ENCODE measurements at places on chromosomes 6 and 20.

DNA sequence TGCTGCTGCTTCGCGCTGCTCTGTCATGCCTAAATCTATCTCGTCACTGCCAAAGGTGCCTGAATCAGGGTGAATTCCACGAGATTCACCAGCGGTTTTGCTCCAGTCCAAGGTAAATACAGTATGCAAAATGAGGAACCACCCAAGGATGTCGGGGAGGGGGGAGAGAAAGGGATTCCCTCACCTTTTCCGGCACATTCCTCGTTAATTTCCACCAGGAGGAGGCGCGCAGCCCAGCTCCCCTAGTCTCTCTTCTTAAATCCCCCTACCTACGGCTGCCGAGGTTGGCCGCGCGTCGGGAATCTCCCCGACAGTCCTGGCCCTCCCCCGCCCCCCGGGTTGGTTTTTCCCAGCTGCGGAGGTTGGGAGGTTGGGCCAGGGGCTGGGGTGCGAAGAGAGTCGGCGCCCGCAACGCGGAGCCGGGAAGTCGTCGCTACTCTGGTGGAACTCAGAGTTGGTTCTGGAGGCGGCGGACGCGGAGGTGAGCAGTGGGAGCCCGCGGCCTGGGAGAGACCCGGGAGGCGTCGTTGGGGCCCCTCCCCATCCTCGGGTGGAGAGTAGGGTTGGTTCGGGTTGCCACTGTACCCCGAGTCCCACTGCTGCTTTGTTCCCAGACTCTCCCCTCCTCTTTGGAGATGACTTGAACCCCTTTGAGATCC is at the start of gene TPBG:
TPBG (plus strand) TSS at position 390 of the 659 bp plus-strand sequence. CDS start 1,145 bp downstream, outside the sequence.
- DNase-seq, result no peak

DNA sequence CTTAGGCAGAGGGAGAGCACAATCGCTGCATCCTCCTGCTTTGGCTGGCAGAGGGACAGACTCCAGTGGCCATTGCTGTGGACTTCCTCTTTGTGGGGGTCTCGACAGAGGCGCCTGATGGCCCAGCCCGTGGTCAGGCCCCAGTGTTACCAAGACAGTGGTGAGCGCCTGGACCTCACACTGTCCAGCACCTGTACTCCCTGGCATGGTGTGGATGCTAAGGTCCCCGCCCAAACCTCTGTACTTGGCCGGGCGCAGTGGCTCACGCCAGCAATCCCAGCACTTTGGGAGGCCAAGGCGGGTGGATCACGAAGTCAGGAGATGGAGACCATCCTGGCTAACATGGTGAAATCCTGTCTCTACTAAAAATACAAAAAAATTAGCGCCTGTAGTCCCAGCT is 2.3 kb upstream of the NTSR1 start:
- DNase-seq, result no peak

DNA sequence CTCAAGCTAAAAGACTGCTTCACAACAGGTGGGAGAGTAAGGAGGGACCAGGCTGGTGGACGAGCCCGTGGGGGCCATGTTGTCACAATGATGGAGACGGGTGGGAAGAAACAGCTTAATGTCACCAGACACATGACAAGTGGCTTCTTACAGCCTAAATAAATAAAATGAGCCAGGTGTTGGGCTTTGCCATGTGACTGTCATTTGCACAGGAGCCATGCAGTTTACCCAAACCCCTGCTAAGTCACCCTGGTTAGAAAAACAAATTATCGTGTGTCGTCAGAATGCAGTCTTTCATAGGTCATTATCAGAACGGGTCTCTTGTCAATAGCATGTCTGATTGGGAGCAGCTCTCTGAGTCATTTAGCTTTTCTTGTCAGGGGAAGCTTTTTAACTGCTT is 18.5 kb downstream of the BTBD3 start:
- DNase-seq, result no peak

DNA sequence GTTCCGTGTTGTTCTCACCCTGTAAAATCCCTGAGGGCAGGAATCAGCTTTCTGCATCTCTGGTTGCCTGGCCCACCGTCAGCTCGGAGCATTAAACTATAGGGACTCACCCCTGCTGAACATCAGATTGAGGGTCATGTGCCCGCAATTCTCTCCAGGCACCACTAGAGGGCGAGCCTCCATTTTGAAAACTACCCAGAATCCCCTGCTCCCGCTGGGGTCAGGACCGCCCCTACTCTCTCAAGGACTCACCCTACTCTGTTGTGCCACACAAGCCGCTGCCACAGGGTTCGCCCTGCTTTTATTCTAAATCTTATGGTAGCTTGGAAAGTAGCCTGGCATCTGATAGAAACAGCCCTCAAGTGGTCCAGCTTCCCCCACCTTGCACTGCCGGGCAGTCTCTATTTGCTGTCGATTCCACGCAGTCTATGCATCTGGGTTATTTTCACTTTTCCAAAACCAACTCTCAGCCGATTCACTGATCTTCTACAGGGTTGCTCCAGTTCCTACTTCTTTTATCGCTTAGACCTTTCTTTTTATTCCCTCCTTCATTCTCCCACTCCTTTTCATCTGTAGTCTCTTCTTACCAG is 244.1 kb upstream of the QKI start:
- DNase-seq, result no peak

GRCh38 chr6:161890832-161891297 is 617.0 kb upstream of the AGPAT4 start:
- no peak for DNase-seq

DNA sequence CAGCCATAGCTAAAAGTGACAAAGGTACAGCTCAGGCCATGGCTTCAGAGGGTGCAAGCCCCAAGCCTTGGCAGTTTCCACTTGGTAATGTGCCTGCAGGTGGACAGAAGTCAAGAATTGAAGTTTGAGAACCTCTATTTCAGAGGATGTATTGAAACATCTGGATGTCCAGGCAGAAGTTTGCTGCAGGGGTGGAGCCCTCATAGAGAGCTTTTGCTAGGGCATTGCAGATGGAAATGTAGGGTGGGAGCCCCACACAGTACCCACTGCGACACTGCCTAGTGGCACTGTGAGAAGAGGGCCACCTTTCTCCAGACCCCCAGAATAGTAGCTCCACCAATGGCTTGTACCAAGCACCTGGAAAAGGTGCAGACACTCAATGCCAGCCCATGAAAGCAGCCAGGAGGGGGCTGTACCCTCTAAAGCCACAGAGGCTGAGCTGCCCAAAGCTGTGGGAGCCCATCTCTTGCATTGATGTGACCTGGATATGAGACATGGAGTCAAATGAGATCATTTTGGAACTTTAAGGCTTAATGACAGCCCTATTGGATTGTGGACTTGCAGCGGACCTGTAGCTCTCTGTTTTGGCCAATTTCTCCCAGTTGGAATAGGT is 1299.4 kb upstream of the MAP3K7 start:
- DNase-seq, result no peak

- DNase-seq, result no peak
These were observed 1.1 kb downstream of the SPTLC3 start for GRCh38 chr20:13009682-13010406.

DNA sequence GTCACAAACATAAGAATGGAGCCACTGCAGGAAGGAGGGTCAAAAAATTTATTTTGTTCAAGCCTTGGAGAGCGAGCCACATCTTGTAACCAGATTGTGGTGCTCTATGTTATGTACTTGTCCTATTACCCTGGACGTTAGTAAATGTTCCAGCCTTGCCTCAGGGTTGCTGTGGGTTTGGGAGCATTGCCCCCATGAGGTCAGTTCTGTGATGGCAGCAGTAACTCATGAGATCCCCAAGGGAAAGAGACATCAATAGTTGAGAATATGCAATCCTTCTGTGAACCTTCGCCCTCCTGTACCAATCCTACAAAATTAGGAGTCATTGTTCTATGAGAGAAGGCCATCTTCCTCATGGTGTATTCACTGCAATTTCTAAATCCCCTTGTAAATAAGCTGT is 16.4 kb upstream of the CFAP206 start:
- no peak for DNase-seq

GRCh38 chr6:38567436-38567835 is 72.3 kb downstream of the BTBD9 start:
- DNase-seq, result no peak

DNA sequence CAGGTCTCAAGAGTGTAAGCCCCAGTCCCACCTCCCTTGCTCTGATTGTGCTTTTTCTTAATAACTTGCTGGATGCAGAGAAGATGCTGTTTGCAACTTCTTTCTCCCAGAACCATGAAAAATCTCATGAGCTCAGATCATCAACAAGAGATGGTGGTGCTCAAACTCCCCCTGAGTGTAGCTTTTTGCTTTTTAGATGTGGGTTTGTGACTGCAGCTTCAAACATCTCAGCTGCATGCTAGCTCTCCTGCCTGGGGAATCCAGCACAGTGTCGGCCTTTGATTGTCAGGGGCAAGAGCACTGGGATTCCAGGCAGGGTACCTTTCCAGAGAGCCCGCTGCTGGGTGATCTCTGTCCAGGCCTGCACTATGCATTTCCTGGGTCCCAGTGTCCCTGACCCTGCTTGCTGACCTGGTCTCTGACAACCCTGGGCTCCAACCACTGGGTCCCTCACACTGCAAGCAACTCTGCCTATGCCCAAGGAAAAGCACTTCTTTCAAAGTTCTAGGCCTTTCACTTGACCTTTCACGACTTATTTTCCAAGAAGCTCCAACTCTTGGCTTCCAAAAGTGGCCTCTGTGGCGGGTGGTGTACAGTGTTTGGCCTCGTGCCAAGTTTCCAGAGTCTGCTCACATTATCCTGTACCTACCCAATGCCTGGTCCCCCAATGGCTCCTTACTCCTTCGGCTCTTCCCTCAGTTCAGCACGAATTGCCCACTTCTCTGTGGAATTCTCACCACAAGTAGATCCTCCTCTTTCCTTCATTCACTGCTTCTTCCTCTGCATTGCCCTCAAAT is 69.7 kb upstream of the LY86 start:
- no peak for DNase-seq

- no peak for DNase-seq
These were observed 222.4 kb downstream of the TSHZ2 start for GRCh38 chr20:53194306-53195290.

DNA sequence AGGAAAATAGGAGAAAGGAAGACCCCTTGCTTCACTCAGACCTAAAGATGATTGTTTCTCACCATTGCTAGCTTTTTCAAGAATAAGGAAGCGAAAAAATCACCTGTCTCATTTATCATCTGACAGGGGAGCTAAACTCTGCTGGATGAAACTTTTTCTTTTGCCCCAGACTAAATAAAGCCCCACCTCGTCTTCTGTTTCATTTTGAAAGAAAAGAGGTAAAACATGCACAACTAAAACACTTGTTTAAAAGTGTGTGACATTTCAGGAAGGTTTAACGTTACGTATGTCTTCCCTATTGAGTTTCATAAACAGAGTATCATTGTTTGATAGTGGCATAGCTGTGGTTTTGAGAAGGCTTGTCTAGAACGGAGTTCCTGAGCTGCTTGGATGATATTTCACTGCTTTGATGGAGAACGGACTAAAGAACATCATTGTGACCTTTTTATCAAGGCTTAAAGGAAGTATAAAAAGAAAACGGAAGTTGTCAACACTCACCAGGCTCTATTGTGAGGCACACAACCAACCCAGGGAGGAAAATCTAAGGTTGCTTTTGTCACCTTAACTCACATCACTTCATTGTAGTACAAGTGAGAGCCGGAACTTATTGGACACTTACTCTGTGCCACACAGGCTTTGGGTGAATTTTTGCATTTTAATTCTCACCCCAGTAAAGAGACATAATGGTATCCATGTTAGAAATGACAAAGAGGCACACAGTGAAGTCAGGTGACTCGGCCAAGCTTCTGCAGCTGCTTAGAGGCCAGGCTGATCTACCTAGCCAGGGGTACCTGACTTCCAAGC is 29.5 kb downstream of the TSHZ2 start:
- DNase-seq, result no peak

DNA sequence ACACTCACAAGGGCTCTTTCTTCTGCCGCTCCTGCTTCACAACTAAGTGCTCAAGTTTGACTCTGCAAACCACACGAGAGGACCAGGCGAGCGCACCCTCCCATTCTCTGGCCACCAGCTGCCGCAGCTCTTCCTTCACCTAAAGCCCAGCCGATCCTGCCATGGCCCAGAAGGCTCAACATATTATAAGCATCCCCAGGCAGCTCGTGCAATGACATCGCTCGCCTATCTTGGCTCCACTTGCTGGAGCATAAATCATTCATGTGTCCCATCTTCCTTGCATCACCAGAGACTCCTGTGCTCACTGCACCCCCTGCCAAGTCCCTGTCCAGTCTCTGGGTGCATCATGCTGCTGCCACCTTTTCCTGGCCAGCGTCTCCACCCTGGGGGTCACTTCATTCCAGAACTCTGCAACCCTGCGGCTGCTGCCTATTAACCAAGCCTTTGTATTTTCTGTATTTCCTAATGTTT is 59.0 kb downstream of the PSMG4 start:
- DNase-seq, result no peak

- DNase-seq, result no peak
These were observed 70.1 kb upstream of the EMILIN3 start for GRCh38 chr20:41436679-41437078.

GRCh38 chr20:34891166-34892062 is 15.0 kb downstream of the ACSS2 start:
- DNase-seq, result no peak

GRCh38 chr20:46701057-46701456 is 8.4 kb upstream of the SLC2A10 start:
- DNase-seq, result no peak

- no peak for DNase-seq
These were observed 1.9 kb upstream of the SPTLC3 start for GRCh38 chr20:13006825-13007224.

GRCh38 chr6:56359201-56359899 is 112.0 kb upstream of the COL21A1 start:
- no peak for DNase-seq

DNA sequence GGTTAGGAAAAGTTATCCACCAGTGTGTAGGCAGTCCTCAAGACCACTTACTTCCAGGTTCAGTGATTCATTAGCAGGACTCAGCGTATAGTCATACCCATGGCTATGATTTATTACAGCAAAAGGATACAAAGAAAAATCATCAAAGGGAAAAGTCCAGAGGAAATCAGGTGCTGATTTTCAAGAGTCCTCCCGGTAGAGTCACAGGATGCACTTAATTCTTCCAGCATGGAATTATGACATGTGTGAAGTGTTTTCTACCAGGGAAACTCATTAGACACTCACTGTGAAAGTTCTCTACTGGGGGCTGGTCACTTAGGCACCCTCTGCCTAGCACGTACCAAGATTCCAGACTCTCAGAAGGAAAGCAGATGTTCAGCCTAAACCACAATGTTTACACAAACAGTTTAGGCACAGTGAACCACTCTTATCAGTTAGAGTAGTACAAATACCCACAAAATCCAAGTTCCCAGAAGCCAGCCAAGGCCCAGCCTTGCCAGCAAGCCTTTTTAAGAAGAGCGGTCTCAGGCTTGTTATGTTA is 10.2 kb downstream of the WFDC3 start:
- no peak for DNase-seq
